ENCODE measurements at places on chromosomes 13 and 19.

DNA sequence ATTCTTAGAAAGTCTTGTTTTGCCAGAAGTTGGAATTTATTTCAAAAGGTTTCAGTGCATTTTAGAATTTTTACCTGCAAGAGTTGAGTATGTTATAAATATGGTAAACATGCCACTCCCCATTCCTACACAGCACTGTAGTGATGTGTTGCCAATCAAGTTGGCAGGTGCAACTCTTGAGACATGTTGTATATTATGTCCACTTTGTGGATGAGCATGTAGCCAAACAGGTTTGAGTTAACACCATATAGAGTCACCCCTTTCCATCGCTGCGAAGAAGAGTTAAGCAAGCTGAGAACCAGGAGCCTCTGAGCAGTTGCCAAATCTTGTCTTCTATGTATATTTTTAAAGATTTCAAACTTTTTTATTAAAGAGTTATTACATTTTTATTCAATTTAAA lies 359.8 kb downstream of the LMO7 start:
- no peak for DNase-seq

GRCh38 chr19:1206864-1207450 lies 1.4 kb downstream of the STK11 start:
- no peak for DNase-seq

DNA sequence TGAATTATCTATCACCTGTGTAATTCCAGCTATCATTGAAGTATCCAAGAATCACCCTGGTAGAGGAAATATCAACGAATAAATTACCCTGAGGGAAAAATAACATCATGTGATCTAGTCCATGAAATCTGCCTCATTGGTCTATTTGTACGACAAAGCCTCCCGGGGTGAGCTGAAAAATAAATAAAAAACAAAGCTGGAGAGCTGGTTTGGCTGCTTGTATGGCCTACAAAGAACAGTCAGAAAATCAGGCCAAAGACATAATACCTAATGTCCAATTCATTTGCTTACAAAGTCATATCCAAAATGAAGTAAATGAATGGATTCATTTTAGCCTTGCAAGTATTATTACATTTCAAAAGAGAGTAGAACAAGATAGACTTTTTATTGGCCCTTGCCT lies 449.9 kb downstream of the KLF12 start:
- no peak for DNase-seq

GRCh38 chr19:12788682-12789097 lies 2.6 kb upstream of the JUNB start:
- peak; percentile 55 for DNase-seq

DNA sequence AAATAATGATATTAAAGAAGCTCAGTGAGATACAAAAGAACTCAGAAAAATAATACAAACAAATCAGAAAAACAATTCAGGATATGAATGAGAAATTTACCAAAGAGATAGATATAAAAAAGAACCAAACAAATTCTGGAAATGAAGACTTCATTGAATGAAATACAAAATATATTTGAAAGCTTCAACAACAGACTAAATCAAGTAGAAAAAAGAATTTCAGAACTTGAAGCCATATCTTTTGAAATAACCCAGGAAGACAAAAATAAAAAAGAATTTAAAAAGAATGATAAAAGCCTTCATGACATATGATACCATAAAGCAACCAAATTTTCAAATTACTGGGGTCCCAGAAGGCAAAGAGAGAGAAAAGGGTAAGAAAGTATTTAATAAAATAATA lies 9.6 kb downstream of the LEUTX start:
- no peak for DNase-seq

DNA sequence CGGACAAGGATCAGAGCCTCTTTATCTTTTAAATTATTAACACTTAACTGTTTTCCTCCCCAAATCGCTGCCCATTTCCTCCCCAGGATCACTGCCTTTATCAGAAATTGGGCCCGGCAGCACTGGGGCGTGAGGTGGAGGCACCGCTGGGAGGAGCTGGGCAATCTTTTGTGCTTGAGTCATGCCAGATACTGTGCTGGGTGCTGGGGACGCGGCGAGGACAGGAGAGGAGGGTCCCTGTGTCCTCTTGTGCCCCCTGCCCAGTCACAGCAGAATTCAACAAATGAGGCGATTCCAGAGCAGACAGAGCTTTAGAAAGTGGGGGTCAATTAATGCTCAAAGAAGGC lies 347.8 kb downstream of the ZNF536 start:
- DNase-seq, result no peak

DNA sequence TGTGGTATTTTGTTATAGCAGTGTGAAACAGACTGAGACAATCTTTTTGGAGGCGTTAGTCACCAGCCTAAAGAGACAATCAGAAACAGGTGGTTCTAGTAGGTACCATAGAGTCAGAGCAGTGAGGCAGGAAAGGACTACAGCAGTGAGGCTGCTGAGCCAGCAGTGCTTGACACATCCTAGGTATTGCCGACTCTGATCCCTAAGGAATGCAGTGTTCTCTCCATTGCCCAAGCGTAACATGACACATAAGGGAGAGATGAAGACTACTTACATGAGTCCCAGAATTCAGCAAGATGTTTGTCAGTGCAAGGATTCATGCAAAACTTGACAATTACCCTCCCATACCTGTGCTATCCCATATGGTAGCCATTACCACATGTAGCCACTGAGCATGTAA lies 62.4 kb upstream of the XPO4 start:
- DNase-seq, result no peak

DNA sequence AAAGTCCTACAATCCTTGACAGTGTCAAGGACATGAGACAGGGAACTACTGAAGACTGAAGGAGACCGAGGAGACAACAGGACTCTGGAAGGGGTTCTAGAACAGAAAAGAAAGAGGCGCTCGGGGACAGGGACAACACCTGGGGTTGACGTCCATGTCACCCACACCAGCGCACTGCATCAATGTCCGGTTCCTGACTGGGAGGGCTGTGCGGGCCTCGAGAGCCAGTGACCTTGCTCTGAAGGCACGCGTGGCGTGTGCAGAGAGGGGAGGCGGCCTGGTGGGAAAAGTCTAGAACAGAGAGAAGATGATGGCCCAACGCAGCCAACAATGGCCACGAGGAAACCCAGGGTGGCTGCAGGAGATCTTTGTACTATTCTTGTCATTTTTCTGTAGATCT lies 5.7 kb downstream of the CARS2 start:
- DNase-seq, result no peak

- no peak for DNase-seq
Measured at GRCh38 chr19:57599377-57599760, 316 bp upstream of the ZNF530 start.

- no peak for DNase-seq
Measured at GRCh38 chr19:5098646-5099045, 129.7 kb downstream of the KDM4B start.

- no peak for DNase-seq
Measured at GRCh38 chr13:35855531-35856019, 275.6 kb downstream of the DCLK1 start.

DNA sequence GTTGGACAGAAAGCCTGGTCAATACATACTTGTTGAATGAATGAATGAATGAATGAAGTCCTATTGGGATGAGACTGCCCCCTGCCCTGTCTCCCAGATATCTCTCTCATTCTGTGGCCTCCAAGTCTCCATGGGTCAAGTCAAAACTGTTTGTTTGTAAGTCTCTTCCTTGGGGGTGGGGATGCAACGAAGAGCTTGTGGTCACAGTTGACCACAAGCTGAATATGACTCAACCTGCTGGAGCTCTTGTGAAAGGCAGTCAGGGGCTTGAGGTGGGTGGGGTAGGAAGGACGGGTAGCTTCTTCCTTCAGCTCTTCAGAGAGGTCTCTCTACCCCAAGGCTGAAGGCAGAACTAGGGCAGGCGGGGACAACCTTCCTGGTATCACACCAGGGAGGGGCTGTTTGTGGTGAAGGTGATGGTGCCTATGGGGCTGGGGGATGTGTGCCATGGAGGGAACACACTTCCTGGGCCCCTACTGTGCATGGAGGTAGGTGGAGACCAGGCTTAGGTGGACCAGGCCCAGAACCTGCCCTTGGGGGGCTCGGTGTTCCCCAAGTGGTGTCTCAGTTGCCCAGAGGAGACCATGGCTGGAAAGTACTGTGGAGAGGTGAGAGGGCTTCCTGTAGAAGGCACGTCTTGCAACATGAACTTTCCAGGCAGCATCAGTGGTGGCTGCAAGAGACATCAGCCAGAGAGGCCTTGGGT lies 8.0 kb downstream of the MYO1F start:
- peak; percentile 100 for DNase-seq

GRCh38 chr13:95492044-95492801 lies 60.3 kb upstream of the CLDN10 start:
- DNase-seq, result no peak

GRCh38 chr13:38902551-38902950 lies 88.1 kb downstream of the STOML3 start:
- DNase-seq, result no peak

GRCh38 chr13:75959861-75960481 lies 323.8 kb downstream of the LMO7 start:
- no peak for DNase-seq

Data from MV-4-11 (cell line).